ENCODE measurements at places on chromosomes 3 and 15. TPM values are rescaled to one million over a fixed set of nuclear protein-coding genes. Genes with fewer than 3 reads are reported as not detected.
A peak's percentile ranks its signal among the peaks of the same experiment; 100 is the strongest.

DNA sequence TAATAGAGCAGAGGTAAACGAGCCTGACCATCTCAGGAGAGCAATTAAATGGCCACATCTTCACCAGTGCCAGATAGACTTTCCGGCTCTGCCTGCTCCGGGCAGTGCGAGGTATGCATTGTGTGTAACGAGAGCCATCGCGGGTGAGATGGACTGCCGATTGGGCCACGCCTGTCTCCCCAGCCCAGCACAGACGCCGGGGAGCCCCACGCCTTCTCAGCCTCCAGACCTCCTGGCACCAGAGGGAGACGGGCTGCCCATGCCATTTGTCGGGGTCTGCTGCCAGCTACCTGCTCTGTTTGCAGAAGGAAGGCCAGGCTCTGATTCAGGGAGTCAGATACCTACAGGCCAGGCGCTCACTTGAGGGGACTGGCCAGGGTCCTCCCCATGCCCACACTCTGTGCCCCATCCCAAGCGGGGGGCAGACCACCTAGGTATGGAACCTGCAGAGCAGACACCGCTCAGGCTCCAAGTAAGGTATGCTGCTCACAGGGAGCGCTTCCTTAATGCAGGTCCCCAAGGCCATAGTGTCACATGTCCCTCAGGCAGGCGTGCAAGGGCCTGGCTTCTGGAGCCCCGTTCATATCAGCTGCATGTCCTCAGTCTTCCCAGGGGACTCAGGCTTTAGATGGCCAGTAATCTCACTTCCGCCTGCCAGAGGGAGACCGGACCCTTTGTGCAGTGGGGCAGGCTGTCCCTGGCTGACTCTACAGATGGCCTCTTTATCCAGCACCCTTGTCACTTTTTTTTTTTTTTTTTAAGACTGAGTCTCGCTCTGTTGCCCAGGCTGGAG is 62.2 kb downstream of the DNAJB8 start:
- DNase-seq, result no peak

DNA sequence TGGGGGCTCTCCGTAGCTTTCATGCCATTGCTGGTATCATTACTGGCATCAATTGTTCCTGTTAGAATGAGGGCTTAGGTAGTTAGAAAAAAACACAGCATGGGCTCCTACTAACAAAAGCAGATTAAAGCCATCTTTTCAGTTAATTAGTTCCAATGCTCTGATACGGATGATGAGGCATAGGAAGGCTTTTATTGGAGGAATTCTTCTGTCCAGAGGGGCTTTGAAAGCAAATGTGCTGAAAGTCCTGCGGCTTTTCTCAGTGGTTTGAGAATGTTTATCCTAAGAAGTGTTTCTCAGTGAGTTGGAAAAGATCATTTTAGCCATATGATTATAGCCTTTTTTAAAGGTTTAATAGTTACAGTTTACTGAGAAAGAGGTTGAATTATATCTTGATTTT is 198.5 kb downstream of the THSD4 start:
- DNase-seq, result no peak

GRCh38 chr15:90718232-90718631 is 1.1 kb downstream of the BLM start:
- DNase-seq, result no peak

Gene SLC12A8
- total RNA-seq, result not detected

Gene ZBTB47
- 118 TPM for total RNA-seq

DNA sequence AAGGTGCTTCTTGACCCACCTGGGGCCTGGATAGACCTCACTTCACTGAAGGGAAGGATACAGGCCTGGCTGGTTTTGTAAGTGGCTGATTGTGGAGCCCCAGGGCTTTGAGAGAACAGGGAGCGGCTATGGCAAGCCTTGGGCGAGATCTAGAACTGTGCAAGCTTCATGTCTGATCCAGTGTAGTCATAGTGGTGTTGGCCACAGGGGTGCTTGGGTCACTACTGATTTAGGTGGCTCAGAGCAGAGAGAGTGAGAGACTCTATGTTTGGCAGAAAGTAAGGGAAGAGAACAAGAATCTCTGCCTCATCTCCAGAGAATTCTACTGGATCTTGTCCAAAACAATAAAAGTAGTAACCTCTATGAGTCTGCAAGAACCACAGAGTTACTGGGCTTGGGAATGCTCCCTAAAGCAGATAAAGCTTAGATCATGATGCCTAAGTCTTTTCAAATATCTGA is 394.2 kb upstream of the EPHA3 start:
- no peak for DNase-seq

- DNase-seq, result no peak
Measured at GRCh38 chr3:24588629-24589512, 94.2 kb upstream of the THRB start.

Gene UNC13C
- 0.22 TPM for total RNA-seq

Gene LMAN1L
- 8.1 TPM for total RNA-seq

- no peak for DNase-seq
Measured at GRCh38 chr15:77500989-77501388, 80.3 kb downstream of the HMG20A start.

DNA sequence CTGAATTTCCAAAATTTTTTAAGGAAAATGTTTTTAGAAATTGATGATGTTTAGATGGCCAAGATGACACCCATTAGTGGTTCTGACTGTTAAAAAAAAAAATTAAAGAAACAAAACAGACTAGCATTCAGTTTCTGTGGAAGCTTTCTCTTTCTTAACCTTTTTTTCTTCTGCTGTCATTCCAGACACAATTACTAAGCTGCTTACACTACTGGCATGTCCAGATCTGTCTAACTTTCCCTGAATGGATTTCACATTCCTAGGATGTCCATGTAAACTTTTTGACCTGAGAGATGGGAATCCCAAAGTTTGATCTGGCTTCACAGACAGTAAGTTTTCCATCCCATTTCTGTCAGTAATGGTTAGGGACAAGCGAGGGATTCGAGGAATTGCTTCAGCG is 10.3 kb upstream of the MTMR10 start:
- no peak for DNase-seq

Gene RNU5B-1
- 40.3 TPM for total RNA-seq

DNA sequence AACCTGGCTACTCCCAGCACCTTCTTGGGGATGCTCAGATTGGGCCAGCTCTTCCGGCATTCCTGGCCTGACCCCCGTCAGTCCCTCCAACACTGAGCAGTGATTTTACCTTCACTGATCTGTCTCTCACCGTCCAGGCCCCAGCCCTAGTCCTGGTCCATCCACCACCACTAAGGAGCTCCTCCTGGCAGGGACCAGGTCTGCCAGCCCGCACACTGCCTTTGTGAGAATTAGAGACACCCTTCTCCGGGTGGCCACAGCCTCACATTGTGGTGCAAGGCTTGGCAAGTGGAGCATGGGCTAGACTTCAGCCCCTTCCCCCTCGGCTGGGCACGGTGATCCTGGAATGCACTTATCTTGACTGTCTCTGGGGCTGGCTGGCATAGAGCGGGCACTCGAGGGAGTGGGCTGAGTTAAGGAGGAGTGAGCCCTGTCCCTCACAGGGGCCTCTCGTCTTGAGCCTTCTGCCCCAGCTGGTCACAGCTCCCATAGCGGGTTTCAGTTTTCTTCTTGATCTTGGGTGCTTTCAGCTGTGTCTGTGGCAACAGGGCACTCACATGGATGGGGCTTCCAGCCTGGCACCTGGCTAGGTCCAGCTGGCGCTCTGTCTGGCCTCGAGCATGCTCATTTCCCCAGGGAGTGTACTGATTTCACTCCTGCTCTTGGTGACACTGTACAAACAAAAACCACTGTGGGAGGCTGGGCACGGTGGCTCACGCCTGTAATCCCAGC is 53.9 kb downstream of the LINGO1 start:
- DNase-seq, result no peak

Gene ESYT3
- 1.0 TPM for total RNA-seq

DNA sequence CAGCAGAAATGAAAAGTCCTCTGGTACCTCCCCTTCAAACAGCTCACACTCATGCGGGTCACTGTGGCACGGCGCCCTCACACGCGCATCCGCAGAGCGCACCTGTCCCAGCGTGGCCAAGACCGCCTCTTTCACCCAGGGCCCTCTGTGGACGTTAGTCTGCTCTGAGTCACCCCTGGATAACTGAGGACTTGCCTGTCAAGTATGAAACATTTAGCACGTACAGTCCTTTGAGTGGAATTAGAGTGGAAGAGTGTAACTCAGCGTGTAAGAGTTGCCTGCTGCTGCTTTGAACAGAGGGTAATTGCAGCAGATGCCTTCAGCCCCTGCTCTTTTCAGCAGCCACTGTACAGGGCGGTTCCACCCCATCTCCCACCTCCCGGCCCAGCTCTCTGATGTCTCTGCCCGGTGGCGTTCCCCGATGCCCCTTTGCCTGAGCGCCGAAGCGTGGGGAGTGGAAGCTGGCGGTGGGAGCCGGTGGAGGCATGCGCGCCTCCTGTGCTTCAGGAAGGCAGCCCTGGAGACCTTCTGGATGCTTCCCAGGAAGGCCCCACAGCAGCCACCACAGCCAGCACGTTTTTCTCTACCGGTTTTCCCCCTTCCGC is 23.0 kb downstream of the CPN2 start:
- no peak for DNase-seq

- DNase-seq, result no peak
Measured at GRCh38 chr3:59601486-59601885, 551.7 kb upstream of the CFAP20DC start.

Gene MTFMT
- total RNA-seq, result 18.6 TPM

Gene MAN2C1
- total RNA-seq, result 114 TPM

DNA sequence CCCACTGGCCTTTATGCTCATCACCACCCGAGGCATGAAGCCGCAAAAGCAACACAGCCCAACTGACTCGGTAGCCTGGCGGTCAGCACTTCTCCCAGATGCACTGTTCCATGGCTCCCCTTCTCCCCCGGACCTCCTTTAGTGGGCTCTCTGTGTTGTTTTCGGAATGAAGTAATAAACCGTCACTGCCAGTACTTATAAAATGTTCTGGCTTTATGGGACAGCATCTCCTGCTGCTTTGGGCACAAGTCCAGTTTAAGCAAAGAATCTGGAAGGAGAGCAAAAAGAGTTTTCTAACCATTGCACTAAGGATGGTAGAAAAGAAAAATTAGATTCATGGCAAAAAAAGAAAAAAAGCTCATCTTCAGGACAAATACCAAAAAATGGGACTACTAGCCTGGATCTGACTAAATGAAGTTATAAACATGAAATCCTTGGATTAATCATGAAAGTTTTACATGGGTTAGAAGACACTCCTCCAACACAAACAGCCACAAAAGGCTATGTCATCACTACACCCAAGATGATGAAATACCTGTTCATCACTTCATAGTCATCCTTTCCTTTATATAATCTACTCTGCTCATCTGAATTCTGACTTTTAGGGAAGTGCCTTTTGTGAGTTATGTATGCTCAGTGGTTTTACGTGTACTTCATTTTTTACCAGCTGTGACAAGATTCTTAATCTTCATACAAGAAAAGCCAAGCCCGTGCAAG is 89.5 kb upstream of the UBE2E2 start:
- no peak for DNase-seq

GRCh38 chr3:131560795-131561194 is 58.0 kb upstream of the MRPL3 start:
- no peak for DNase-seq

Gene RAD18
- 6.8 TPM for total RNA-seq

- no peak for DNase-seq
Measured at GRCh38 chr3:105328338-105328730, 38.4 kb upstream of the ALCAM start.

DNA sequence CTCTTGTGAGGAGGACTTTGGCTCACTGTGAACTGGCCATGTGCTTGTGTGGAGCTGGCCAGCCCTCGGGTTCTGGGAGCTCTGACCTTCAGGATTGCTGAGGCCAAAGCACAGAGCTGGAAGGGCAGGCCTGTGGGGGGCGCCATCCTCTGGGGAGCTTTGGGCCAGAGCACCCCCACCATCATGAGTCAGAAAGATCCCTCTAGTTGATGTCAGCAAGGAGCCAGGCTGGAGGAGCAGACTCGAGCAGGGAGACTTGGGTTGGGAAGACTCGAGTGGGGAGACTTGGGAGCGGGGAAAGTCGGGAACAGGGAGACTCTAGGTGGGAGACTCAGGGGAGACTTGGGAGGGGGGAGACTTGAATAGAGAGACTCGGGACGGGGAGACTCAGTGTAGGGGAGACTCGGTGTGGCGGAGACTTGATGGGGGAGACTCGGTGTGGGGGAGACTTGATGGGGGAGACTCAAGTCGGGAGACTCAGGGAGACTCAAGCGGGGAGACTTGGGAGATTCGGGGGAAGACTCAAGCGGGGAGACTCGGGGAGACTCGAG is 37.7 kb upstream of the PLXNA1 start:
- DNase-seq, result no peak

DNA sequence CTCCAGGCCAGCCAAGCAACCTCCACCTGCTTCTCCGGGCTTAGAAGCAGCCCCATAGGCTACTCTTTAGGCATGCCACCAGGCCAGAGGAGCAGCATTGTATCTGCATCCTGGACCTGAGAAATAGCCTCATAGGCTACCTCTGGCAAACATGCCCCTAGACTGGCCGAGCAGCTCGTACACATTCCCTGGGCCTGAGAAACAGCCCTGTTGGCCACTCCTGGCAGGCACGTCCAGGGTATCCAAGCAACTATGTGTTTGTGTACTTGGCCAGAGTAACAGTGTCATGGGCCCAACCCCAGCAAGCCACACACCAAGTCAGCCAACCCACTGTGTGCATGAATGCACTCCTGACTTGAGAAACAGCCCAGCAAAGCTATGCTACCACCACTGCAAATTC is 498.7 kb upstream of the CDIN1 start:
- peak; percentile 35 for DNase-seq

Gene UROC1
- not detected for total RNA-seq

DNA sequence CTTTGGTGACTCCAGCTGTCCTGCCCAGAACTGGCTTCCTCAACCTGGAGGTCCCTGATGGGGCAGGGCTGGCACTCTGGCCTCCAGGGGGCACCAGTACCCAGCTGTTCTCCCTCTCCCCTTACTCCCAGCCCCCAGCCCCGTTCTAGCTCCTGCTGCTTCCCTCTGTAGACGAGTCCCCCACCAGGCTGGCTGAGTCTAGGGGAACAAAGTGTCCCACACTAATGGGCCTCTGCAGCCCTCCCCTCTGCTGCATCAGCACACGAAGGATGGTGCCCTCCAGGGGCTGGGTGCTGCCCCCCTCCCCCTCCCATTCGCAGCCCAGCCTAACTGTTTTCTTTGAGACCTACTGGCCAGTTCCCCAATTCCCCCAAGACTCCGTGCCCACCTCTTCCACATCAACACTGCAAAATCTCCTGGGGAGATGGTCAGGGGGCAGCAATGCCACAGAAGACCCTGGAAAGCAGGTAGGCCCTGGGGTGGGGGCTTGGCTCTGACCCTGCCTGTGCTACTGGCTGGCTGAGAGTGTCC is 4.2 kb downstream of the RHCG start:
- no peak for DNase-seq

GRCh38 chr3:162729686-162730085 is 1233.1 kb downstream of the OTOL1 start:
- DNase-seq, result no peak

DNA sequence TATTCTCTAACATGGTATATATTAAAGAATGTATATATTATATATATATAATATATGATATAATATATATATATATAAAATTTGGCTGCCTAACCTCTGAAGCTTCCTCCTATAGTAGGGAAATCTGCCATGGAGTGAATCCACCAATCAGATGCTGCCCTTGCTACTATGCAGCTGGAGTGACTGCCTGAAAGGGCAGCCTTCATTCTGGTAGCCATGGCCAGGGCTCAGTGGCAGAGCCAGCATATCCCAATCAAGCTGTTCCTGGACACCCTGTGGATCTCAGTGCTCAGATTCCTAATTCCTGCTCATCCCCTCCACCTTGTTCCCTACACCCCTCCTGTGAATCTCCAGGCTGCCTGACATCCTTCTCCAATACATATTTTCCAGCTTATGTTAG is 2.2 kb upstream of the SH3GL3 start:
- DNase-seq, result no peak
